Endodermal cell (in vitro differentiated cells): ENCODE measurements at places on chromosomes 16 and 17. TPM values are rescaled to one million over a fixed set of nuclear protein-coding genes. Genes with fewer than 3 reads are reported as not detected.

- DNase-seq, result no peak
These were observed 37.0 kb downstream of the RNF135 start for GRCh38 chr17:31007695-31008373.

DNA sequence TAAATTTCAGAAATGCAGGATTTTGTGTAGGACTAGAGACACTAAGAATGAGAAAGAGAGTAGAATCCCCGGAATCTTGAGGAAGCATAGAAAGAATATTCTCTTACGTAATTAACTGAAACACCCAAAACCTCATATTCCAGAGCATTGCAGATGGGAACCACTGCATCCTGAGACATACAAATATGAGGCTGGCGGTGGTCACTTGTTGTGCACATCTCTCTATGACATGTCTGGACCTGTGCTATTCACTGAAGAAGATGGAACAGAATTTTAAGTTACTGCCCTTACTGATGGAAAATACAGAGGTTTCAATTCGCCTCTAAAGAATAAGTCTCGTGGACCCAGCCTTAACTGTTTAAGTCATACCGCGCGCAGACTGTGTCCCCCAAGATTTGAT lies 806 bp downstream of the RAD51C start:
- DNase-seq, result no peak

- DNase-seq, result peak; percentile 48
These were observed 56.4 kb downstream of the LITAF start for GRCh38 chr16:11530171-11530940.

DNA sequence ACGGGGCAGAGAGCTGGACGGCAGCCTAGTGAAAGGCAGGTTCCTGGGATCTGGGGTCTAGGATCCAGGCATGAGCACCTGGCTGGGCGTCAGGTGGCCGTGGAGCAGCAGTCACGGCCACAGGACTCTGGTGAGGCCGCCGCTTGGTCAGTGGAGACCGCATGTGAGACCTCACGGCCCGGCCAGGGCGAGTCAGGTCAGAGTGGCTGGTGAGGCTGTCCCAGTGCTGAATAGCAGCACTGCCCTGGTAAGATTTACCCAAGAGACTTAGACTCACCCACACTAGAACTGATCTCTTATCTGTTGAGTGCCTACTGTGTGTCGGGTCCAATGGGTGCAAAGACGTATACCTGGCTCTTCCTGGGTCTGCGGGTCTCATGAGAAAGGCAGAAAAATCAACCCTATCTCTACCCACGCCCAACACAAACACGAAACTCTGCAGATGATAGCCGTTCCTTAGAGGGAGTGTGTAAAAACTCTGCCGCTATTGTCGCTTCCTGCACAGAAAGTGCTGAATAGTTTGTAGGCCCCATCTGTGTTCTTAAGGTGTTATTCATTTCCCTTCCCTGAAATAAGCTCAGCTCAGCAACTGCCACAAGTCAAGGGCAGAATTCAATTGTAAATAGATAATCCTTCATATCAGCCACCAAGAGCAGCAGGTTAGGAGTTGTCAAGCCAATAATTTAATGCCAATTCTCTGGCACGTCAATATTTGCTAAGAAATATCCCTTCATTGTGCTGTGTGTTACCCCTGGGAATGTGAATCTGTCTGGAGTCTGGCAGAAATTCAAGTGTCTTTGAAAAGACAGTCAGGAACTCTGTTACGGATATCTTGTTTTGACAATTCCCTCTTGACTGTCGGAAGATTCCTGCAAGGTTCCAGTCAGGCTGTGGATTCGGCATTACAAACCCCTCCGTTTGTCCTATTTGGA lies 240.0 kb downstream of the NTN1 start:
- no peak for DNase-seq

DNA sequence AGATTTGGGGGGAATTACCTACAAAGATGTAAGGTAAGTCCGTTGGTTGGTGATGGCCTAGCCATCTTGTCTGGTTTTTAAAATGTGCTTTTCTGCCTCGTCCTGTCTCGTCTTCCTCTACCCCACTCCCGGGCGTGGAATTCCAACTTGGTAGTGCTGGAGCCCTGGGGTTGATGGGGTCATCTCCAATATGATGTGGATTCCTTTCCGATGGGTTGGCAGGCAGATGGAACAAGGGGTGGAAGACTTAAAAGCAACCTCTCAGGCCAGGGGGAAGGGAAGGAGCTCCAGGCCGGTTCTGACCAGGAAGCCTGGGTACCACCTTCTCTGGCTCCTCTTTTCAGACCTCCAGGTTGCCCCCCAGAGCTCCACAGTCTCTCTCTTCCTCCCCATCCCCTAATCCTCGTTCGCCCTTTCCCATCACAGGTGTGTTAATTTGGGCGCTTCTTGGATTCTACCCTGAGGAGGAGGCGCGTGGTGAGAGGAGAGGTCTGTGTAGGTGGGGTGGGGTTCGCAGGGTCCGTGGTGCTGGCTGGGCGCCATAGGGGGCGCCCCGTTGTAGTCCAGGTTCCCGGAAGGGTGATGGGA lies 5.1 kb upstream of the HOXB2 start:
- no peak for DNase-seq

DNA sequence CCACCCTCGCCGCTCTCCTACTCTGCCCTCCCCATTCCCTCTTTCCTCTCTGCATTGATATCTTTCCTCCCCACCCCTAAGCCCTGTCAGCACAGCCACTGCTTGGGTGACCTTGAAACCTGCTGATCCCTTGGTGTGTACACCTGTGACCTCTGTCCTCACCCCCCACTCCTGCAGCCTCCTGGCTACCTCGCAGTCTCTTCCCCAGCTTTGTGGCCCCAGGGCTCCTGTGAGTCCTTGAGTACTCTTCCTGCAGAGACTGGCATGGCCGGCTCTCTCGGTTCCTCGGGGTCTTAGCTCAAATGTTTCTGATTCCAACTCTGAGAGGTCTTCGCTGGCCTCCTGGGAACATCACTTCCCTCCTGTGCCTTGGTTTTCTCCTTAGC lies 31.7 kb downstream of the ADCY7 start:
- peak; percentile 39 for DNase-seq

GRCh38 chr17:77373299-77374169 lies 232.8 kb downstream of the SEC14L1 start:
- peak; percentile 90 for DNase-seq

DNA sequence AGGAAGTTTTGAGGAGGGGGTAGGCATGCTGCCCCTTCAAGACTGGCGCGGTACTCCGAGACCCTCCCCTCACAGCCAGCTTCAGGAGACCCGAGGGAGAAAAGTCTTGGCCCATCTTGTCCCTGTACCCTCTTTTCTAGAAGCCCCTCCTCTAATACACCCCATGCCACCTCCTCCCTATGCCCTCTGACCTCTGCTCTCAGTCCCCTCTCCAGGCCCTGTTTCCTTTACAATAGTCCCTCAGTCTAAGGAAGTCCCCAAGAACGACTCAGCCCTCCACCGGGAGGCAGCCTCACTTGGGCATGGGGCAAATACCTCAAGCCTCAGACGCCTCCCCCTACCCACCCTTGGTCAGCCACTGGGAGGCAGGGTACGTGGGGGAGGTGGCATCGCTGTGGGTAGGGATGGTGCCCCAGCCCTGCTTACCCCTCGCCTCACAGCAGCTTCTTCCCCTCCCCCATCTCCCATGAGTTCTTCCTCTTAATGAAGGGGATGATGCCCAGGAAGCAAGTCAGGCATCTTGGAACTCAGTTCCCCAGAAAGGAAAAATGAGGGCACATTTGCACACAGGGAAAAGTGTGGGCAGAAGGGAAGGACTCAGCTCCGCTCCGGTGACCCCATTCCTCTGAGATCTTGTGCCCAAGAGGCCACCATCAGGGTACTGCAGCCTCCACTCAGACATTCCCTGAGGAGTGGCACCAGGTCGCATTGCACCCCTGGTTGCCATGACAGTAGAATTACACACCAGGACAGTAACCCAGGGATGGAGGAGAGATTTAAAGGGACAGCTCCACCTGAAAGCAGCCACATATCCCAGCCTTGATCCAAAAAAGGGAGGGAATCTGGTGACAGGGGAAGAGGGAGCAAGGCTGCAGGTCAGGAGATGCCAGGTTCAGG lies 6.2 kb downstream of the MPP2 start:
- DNase-seq, result peak; percentile 72

GRCh38 chr16:88971371-88972097 lies 5.5 kb downstream of the CBFA2T3 start:
- no peak for DNase-seq

- peak; percentile 77 for DNase-seq
These were observed 8.2 kb downstream of the PLCD3 start for GRCh38 chr17:45123930-45124796.

DNA sequence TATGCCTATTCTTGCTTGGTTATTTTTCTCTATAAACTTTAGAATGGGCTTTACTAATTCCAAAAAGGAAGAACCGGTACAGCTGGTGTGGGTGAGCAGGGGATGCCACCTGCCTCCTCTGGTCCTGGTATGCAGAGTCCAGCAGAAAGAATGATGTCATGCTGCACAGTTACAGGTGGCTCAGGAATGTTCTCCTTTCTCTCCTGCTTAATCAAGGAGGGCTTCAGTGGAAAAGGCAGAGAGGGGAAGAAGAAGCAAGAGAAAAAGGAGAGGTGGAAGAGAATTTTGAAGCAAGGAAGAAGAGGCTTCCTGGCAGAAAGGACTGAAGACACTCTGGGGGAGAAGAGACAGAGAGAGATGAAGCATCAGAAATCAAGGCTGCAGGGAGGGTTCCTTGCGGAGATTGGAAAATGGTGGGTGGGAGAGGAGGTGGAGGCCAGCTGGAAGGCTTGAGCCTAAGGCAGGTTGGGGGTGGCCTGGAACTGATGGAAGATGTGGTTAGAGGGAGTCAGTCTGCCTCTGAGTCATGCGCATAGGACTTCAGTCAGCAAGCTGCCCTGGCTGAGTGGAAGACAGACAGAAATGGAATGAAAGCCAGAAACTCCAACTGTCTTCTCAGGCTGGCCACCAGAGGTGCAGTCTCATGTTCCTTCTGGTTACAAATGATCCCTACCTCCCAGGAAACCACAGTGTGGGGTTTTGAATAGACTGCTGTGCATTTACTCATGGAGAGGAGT lies 64.6 kb upstream of the CRHR1 start:
- peak; percentile 84 for DNase-seq

DNA sequence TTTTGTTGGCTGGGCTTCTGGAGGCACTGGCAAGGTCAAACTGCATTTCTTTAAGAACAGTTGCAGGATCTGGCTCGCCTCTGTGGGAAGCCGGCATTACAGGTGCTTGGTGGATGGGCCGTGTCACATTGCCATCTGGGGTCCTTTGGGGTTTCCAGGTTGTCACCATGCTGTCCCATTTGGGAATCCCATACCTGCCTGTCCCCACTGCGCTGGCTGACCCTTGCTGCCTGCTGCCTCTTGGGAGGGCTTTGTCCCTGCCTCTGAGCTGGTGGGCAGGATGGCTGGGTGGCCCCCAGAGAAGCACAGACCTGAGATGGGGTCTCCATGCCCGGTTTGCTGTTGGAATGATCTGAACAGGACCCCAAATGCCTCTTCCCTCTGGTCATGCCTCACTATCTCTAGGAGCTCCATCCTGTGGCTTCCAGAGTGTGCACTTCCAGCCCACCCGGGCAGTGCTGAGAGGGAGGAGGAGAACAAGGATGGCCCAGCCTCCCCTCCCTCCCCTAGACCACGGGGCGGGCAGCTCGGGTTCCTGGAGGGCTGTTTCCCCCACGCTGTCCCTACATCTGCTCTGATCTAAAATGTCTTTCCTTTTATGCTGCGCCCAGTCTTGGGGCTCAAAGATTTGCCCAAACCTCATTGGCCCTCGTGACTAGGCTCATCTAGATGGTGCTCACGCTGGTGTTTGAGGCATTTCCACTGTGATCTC lies 28.0 kb downstream of the OR1D5 start:
- peak; percentile 41 for DNase-seq

DNA sequence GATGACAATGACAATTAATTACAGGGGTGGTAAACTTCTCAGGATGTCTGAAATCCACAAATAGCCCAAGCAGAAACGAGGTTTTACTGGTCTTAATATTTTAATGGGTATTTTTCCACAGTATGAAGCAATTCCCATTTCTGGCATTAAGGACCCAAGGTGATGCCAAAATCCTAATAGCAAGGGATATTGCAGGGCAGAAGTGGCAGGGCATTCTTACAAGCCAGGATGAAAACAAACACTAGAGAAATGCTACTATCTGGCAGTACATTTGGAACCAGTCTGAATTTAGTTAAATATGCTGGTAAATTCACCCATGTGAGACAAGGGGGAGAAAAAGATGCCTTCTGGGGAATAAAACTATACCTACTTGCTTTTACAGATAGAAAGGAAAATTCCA lies 45.2 kb downstream of the RND2 start:
- no peak for DNase-seq

DNA sequence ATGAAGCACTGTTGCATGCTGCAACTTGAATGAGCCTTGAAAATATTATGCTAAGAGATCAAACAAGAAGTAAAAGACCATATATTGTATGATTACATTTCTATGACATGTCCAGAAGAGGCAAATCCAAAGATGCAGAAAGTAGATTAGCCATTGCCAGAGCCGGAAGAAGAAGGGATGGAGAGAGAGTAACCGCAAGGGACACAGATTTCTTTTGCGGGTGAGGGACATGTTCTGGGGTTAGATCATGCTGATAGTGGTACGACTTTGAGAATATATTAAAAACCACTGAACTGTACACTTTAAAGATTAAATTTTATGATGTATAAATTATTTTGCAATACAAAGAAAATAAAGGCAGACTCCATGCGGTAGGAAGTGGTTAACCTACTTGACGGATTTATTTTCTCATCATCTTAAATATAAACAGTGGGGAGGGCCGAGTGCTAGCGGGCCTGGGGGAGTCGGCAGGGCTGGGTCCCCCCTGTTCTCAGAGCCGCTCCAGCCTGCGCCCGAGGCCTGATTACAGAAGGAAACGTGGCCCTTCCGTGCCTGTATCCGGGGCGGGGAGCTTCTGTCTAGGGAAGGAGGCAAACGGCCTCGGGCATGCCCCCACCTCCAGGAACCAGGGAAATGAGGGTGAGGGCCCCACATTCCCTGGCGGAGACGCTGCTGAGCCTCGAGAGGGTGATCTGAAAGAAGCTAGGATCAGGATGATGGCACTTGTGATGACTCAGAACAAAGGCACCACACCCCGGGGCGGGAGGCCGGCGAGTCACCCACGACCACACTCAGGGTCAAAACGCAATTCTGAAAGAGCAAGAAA lies 48.0 kb downstream of the SHCBP1 start:
- peak; percentile 72 for DNase-seq

DNA sequence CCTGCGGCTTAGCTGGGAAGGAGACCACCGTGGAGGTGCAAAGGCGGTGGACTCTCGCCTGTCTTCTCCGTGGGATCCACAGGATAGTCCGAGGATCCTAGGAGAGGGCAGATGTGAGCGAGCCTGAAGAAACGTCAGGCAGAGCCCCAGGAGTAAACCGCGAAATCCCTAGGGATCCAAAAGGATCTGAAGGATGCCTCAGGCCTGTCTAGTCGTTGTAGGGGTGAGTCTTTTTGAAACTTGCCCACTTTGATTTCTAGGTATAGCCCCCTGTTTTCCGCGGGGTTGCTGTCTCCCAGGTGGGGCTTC lies 576.5 kb downstream of the KCNJ18 start:
- DNase-seq, result no peak

- no peak for DNase-seq
These were observed 64.9 kb downstream of the ARHGAP17 start for GRCh38 chr16:24950275-24950674.

Gene PRAC2
- not detected in 2 replicates for total RNA-seq

Gene RNF43
- total RNA-seq, result 2.2 and 3.2 TPM in 2 replicates

Gene QPRT
- total RNA-seq, result 92.3 to 104 TPM (median 96.9 TPM) in 3 replicates

Gene OTOA
- 0.07 TPM in 1 of 2 replicates, not detected in the other for total RNA-seq

Gene NEUROD2
- not detected in 2 replicates for total RNA-seq
